Omental fat pad (tissue), 4 donors: ENCODE measurements at places on chromosomes 4 and X. TPM values are rescaled to one million over a fixed set of nuclear protein-coding genes. Genes with fewer than 3 reads are reported as not detected.

Gene SH3D19
- total RNA-seq, result 216 TPM

Gene SUPT20HL1
- not detected for total RNA-seq

Gene CXCL10
- 0.46 TPM for total RNA-seq

Gene PHKA1
- total RNA-seq, result 5.7 TPM

Gene CRMP1
- not detected for total RNA-seq

Gene RIPPLY1
- not detected for total RNA-seq

Gene BEX5
- 2.1 TPM for total RNA-seq

Gene MAGEA9B
- total RNA-seq, result not detected

Gene HEPH
- 5.5 TPM for total RNA-seq

Gene PPP4R3C
- not detected for total RNA-seq

Gene SULT1B1
- 3.1 TPM for total RNA-seq

DNA sequence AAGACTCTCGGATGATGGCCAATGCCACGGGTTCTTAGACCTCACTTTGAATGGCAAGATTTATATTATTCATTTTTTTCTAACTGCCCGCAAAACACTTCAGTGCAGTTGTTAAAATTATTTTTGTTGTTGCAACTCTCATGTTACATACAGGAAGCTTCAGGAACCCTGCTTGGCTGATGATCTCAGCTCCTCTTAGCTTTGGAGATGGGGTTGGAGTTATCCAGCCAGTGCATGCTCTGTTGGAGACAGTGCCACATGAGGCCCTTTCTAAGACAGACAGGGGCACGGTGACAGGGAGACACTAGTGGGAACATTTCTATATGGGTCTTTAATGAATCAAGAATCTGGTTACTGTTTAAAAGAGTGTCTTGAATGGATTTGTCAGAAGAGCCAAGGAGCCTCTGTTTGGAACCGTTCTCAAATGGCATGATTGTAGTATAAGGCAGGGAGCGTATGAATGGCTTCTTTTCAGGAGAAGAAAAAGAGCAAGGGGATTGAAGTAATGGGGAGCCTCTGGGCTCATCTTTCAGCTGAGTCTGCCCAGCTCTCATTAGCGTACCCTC, 61.9 kb upstream of the ENPP6 start:
- no peak for DNase-seq

DNA sequence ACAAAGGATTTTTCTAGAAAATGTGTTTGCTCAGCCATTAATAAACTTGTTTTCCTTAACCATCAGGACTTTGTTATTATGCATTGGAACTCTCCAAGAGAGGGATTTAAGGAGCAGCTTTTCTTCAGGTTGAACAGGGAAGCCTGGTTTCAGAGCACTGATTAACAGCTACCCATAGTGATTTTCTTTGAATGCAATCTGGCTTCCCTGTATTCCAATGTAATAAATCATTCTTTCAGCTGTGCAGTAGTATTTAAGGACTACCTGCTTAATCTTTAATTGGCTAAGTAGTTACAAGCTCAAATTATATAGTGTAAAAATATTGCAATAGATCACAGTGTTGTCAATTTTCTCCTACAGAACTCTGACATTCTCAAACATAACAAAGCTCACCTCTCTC, 77.5 kb downstream of the TMEM156 start:
- DNase-seq, result no peak

- no peak for DNase-seq
Measured at GRCh38 chr4:55378617-55379467, 16.9 kb upstream of the TMEM165 start.

DNA sequence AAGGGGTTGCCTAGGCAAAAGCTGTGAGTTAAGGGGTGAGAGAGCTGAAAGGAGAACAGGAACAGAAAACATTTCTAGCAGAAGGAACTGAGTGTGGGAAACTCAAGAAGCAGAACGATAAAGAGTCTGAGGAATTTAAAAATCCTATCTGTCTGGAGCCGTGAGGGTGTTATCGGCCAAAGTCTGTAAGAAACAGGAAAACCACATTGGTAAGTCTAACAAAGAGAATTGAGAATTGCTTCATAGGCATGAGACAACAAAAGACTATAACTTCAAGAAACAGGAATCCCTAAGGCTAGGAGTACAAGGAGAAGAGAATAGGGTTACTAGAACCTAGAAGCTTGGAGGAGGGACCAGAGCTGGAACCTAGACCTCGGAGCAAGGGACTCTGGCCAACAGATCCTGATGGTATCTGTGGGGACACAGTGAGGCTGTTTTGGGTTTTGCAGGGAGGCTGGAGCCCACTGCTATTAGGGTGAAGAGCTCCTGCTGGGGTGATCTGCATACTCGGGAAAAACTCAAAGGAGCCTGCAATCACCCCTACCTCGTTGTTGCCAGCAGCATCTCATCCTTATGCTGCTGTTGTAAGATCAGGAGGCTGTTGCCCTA, 175.6 kb downstream of the FBXO8 start:
- DNase-seq, result no peak

- DNase-seq, result no peak
Measured at GRCh38 chr4:24000470-24000831, 110.6 kb upstream of the PPARGC1A start.

GRCh38 chr4:16194214-16194613, 32.1 kb downstream of the TAPT1 start:
- DNase-seq, result no peak

- no peak for DNase-seq
Measured at GRCh38 chr4:123412091-123412505, 15.5 kb downstream of the SPRY1 start.

GRCh38 chr4:57110640-57111511, 691 bp upstream of the IGFBP7 start:
- no peak for DNase-seq

GRCh38 chr4:189200353-189200752, 740.3 kb upstream of the FRG1 start:
- DNase-seq, result no peak

DNA sequence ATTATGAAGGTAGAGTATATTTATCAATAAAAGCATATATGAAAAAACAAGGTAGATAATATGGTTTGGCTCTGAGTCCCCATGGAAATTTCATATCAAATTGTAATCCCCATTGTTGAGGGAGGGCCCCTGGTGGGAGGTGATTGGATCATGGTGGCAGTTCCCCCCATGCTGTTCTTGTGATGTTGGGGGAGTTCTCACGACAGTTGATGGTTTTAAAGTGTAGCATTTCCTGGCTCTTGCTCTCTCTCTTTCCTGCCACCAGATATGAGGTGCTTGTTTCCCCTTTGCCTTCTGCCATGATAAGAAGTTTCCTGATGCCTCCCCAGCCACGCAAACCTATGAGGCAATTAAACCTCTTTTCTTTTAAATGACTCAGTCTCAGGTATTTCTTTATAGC, 260.4 kb downstream of the PPARGC1A start:
- DNase-seq, result no peak
